M059J (cell line): ENCODE measurements at places on chromosomes 11 and 22. TPM values are rescaled to one million over a fixed set of nuclear protein-coding genes. Genes with fewer than 3 reads are reported as not detected.
A peak's percentile ranks its signal among the peaks of the same experiment; 100 is the strongest.

DNA sequence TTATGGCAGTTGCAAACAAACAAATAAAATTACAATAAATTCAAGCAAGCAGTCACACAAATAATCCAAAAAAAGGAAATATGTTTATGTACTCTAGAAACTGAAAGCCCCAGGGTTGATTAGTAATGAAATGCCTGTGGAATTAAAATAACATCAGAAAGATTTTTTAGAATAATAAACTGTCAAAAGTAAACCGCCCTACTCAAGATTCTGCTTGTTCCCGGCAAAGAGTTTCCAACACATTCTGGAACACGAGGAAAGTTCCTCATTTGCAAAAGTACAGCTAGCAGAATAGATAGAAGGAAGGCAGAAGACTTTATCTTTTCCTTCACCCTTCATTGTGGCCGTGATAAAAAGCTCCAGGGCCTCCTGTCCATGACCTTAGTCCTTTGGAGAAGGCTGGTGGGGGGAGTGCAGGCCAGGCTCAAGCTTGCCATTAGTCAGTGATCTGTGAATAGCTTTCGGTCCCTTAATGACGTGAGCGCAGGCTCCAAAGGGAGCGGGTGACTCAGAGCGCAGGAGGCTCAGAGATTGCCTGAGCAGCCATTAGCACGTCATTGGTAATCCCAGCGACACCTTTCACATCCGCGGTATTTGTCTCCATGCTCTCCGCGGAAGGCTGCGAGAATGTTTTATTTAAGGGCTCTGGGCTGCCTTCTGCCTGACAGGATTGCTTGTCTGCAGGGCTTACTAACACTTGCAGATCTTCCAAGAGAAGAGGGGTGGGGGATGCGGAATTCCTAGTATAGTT lies 458.3 kb downstream of the METTL15 start:
- peak; percentile 98 for DNase-seq

Gene FJX1
- total RNA-seq, result 10.5 and 14.4 TPM in 2 replicates

GRCh38 chr22:26087816-26088215 lies 81.4 kb upstream of the SEZ6L start:
- DNase-seq, result no peak

GRCh38 chr11:111797145-111797581 lies 31.0 kb upstream of the PPP2R1B start:
- DNase-seq, result peak; percentile 74

Gene UCP3
- total RNA-seq, result 0.10 and 0.15 TPM in 2 replicates

Gene CCDC116
- 0.05 TPM in 2 replicates for total RNA-seq

Gene SVIP
- 3.9 and 4.9 TPM in 2 replicates for total RNA-seq

DNA sequence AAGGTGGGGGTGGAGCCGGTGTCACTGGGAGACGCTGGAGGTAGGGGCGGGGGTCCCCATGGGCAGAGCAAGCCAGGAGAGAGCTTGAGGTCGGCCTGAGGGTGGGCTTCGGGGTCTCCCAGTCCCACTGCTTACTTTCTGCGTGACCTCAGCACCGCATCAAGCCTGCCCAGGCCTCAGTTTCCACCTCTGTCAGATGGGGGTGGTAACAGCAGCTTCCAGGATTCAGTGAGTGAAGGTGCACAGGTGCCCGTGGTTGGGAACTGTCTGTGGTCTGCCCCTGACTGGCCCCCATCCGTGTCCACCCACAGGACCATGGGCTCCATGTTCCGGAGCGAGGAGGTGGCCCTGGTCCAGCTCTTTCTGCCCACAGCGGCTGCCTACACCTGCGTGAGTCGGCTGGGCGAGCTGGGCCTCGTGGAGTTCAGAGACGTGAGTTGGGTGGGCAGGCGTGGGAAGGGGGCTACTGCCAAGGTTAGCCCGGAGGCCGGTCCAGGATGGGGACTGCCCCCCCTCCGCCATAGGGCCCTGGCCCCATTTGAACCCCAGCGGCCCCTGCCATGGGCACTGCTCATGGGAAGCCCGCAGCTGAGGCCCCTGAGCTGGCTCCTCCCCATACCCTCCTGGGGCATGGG lies 2.2 kb downstream of the TCIRG1 start:
- no peak for DNase-seq

GRCh38 chr11:88411265-88411664 lies 73.7 kb upstream of the CTSC start:
- peak; percentile 92 for DNase-seq

DNA sequence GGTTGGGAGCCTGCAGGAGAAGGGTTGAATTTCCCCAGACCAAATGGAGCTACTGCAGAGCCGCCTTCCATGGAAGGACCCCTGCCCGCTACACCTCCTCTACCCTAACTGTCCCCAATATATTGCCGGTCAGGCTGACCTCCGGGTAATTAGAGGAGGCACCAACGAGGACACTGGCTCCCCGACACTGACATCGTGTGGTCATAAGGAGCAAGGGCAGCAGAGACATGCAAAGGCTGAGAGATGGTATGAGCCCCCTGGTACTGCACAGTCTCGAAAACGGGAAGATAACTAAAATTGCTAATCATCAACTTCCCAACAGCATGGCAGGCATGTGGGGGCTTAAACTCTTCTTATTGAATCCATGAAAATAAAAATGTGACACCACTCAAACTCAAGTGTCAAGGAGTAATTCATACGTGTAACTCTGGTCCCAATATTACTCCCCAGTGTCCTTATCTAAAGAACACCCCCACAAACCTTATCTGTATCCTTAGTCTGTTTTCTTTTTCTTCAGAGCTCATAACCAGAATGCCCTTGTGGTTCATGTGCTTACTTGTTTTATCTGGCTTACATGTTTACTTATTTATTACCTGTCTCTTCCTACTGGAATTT lies 4.4 kb downstream of the CAVIN3 start:
- peak; percentile 64 for DNase-seq

Gene SHISAL1
- 0.07 and 0.32 TPM in 2 replicates for total RNA-seq

GRCh38 chr11:78802058-78802761 lies 227.5 kb upstream of the NARS2 start:
- DNase-seq, result peak; percentile 50

- no peak for DNase-seq
Measured at GRCh38 chr11:45930031-45930794, 7.8 kb downstream of the LARGE2 start.
